Activated B cell treated with CpG ODN at 0.5 μM for 24 hours (primary cell): ENCODE measurements at places on chromosomes 12 and 14. TPM values are rescaled to one million over a fixed set of nuclear protein-coding genes. Genes with fewer than 3 reads are reported as not detected.

DNA sequence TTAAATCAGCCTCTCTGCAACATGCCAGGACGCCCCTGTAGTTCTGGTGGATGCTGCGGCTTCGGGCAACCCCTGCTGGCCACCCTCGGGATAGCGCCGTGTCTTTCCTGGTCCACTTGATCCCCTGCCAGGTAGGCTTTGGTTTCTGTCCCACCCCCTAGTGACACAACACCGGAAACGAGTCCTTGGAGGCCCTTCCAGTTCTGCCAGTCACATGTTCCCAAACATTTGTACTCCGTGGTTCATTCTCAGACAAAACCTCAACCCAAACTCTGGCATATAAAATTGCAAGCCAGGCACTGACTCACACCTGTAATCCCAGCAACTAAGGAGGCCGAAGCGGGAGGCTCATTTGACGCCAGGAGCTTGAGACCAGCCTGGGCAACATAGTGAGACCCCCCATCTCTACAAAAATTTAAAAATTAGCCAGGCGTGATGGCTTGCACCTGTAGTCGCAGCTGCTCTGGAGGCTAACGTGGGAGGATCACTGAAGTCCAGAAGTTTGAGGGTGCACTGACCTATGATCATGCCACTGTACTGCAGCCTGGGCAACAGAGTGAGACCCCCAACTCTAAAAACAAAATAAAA, 37.0 kb downstream of the RASAL1 start:
- DNase-seq: peak; percentile 71

GRCh38 chr12:114676142-114676741, 7.7 kb downstream of the TBX3 start:
- no peak for DNase-seq

GRCh38 chr14:105168979-105169507, 467 bp upstream of the JAG2 start:
- no peak for DNase-seq

DNA sequence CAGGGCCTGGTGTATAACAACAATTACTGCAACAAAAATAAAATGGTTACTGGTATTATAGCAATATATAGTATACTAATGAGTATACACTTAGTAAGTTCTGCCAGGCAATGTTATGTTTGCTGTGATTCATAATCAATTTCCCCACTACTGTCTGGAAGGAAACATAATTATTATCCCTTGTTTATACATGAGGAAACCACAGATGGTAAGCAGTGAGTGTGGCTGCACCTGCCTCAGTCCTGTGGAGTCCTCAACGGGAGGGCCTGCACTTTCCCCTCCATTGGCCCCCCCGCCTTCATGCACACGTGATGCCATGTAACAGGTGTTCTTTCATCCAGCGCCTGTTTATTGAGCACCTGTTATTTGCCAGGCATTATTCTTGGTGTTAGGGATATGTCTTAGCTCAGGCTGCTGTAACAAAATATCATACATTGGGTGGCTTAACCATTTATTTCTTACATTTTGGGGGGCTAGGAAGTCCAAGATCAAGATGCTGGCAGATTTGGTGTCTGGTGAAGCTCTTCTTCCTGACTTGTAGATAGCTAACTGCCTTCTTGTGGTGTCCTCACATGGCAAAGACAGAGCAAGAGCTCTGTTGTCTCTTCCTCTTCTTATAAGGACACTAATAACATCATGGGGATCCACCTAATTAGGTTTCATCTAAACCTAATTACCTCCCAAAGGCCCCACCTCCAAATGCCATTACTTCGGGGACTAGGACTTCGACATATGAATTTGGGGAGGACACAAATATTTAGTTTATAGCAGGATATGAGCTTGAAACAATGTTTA, 59.5 kb upstream of the CHGA start:
- no peak for DNase-seq

GRCh38 chr14:103317251-103317650, 16.8 kb upstream of the EIF5 start:
- DNase-seq: no peak

DNA sequence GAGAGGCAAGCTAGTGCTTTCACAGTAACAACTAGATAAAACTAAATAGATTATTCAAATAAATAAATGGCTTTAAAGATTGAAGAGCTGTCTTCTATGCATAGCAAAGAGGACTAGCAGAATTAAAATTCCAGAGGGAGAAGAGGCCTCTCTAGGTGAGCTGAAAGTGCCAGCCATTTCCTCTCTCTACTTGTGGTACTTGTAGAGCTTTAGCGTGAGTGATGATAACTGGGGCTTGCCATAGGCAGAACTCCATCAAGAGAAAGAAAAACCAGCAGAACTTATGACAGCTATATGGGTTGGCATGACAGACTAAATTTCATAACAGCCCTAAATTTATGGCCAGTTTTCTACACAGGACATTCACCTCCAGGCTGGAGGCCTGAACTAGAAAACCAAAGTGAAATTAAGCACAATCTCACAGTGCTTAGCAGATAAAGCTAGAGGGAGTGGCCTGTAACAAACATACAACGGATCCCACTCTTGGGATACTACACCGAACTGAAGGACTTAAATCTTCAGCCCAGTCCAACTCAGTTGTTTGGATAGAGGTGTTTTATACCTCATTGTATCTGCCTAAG, 11.0 kb downstream of the SPTLC2 start:
- no peak for DNase-seq

MANSC4 gene
- not detected in 2 replicates for total RNA-seq

DBX2 gene
- total RNA-seq: not detected in 2 replicates

SERPINA5 gene
- not detected in 2 replicates for total RNA-seq
